ENCODE measurements at places on chromosomes 5 and 9.

GRCh38 chr5:8897316-8897715, 648.6 kb downstream of the SEMA5A start:
- DNase-seq: no peak

- no peak for DNase-seq
These were observed 7.7 kb upstream of the CPEB4 start for GRCh38 chr5:173880306-173880985.

GRCh38 chr9:37187713-37188439, 67.5 kb downstream of the ZCCHC7 start:
- no peak for DNase-seq

- DNase-seq: no peak
These were observed 53.8 kb downstream of the GCNT1 start for GRCh38 chr9:76512826-76513225.

Measured in stimulated activated CD8-positive, alpha-beta memory T cell treated with anti-CD3 and anti-CD28 coated beads, Interleukin-15, amount 100 ng/mL, for 48 hours (primary cell).